Smooth muscle cell of the umbilical artery (primary cell): ENCODE measurements at places on chromosomes 2 and 18. TPM values are rescaled to one million over a fixed set of nuclear protein-coding genes. Genes with fewer than 3 reads are reported as not detected.

The SCG2 gene
- total RNA-seq: 1.2 and 12.5 TPM in 2 replicates

The COPS7B gene
- total RNA-seq: 17.2 and 19.1 TPM in 2 replicates

The WDCP gene
- 11.0 and 13.5 TPM in 2 replicates for total RNA-seq

The CSRNP3 gene
- total RNA-seq: 2.7 and 3.9 TPM in 2 replicates

The PPP4R1 gene
- 97.7 and 113 TPM in 2 replicates for total RNA-seq

The TSPYL6 gene
- not detected in 2 replicates for total RNA-seq

The CERKL gene
- 0.18 TPM in 1 of 2 replicates, not detected in the other for total RNA-seq

The CHRND gene
- total RNA-seq: not detected in 2 replicates

The TTN gene
- under 0.01 and 1.0 TPM in 2 replicates for total RNA-seq

The IKZF2 gene
- total RNA-seq: 6.2 and 9.5 TPM in 2 replicates

The ITGA6 gene
- total RNA-seq: 14.3 and 71.0 TPM in 2 replicates

The BIN1 gene
- 34.4 and 44.0 TPM in 2 replicates for total RNA-seq

The SKA1 gene
- total RNA-seq: 0.59 and 5.7 TPM in 2 replicates

The IL18R1 gene
- 0.28 and 0.30 TPM in 2 replicates for total RNA-seq

The TMEM37 gene
- 0.30 TPM in 1 of 2 replicates, not detected in the other for total RNA-seq

The IL36B gene
- total RNA-seq: not detected in 2 replicates

The SERPINB3 gene
- not detected in 2 replicates for total RNA-seq

The FAM228A gene
- under 0.01 and 0.65 TPM in 2 replicates for total RNA-seq

The STARD6 gene
- not detected in 2 replicates for total RNA-seq

The PID1 gene
- 16.1 and 50.2 TPM in 2 replicates for total RNA-seq

The TFPI gene
- 108 and 310 TPM in 2 replicates for total RNA-seq

The CABLES1 gene
- total RNA-seq: 1.7 and 2.7 TPM in 2 replicates

The ALK gene
- total RNA-seq: not detected in 2 replicates
